Umbilical cord (tissue), 2 donors: ENCODE measurements at places on chromosomes 1 and 21.
A peak's percentile ranks its signal among the peaks of the same experiment; 100 is the strongest.

DNA sequence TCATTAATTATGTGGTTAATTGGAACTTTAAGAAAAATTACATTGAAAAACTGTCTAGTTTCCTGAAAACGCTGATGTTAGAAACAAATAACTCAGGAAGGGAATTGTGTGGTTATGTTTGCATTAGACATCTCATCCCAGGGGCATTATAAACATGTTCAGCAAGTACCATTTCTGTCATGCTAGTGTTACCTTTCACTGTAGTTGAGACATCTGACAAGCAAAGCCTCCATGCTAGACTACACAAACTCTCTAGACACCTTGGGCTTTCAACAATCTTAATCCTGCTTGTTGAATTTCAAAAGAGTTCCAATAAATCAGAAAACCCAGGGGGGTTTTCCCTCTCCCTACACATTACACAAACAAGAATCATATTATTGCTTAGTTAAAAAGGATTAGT, 536.8 kb downstream of the KCNT2 start:
- DNase-seq: no peak

GRCh38 chr1:15008783-15009729, 144.5 kb upstream of the TMEM51 start:
- DNase-seq: no peak

DNA sequence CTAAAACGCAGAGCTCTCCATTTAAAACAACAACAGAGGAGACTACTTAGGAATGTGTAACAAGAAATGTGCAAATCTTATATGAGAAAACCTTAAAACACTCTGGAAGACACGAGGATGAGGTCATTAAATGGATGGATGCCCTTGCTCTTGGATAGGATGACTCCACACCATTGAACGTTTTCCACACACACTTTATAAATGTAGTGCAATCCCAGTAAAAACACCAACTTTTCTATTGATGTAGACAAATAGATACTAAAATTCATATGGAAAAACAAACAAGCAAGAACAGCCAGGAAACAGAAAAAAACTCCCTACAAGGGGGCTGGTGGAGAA, 18.4 kb upstream of the COL6A1 start:
- DNase-seq: peak; percentile 58

GRCh38 chr1:30745156-30745833, 12.3 kb downstream of the LAPTM5 start:
- DNase-seq: no peak

- no peak for DNase-seq
Observed at GRCh38 chr21:35172231-35172630, 123.1 kb upstream of the RUNX1 start.

- no peak for DNase-seq
Observed at GRCh38 chr1:168555508-168556046, 11.8 kb upstream of the XCL2 start.

- no peak for DNase-seq
Observed at GRCh38 chr1:67860776-67861175, 27.5 kb upstream of the GNG12 start.

DNA sequence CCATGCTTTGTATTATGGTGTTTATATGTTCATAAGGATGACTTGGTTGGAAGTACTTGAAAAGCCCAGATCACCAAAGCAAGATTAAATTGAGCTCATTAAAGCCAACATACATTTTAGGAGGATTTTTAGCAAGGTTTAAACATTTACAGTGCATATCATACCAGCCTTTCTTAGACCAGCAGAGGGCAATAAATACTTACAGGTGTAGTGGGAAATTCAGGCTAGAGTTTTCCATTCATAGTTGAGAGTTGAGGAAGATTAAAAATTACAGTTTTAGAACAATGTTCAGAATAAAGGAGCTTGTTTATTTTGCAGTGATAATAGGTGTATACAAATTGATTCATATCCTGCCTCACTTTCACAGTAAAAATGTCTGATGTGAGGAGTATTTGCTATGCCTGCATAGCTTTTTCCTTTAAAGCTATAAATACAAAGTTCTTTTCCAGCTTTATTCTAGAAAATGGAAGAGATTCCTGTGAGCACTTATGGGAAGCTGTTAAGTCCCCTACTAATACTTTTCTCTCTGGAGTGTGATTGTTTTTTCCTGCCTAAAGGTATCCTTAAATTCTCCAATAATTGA, 35.3 kb downstream of the DTL start:
- peak; percentile 63 for DNase-seq

- DNase-seq: no peak
Observed at GRCh38 chr1:34850382-34850781, 9.2 kb downstream of the SMIM12 start.

- DNase-seq: no peak
Observed at GRCh38 chr1:46369542-46370213, 24.4 kb upstream of the FAAH start.

DNA sequence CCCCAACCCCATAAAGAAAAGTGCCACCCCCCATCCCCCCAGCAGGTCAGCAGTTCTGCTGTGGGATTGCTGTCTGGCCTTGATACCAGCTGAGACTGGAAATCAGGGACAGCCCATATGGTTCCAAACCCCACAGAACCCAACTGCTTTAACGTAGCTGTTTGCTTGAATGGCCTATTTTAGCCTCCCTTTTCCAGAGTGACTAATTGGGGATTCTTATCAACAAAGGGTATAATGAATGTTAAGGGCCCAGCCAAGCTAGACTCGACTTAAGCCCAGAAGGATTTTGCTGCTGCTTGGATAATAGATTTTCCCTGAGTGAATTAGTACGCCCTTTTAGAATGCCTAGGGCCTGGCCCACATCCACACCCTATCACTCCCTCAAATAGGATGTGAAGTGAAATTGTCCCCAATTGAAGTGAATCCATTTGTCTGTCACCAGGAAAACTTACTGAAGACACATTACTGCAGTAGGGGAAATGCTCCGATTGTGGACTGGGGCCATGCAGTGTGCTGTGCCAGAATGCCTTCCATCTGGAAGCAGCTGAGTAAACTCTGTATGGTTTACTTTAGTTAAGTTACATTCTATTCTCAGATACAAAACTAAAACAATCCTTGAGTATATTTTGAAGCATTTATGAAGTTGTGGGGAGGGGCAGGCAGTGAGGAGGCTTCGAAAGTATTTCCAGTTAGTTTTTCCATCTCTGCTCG, 156.9 kb downstream of the DHRS3 start:
- DNase-seq: peak; percentile 83

GRCh38 chr21:33368124-33368523, 35.1 kb upstream of the IFNGR2 start:
- no peak for DNase-seq

GRCh38 chr1:231721436-231721835, 94.8 kb downstream of the DISC1 start:
- DNase-seq: no peak

- no peak for DNase-seq
Observed at GRCh38 chr1:101290922-101291561, 54.2 kb downstream of the S1PR1 start.

DNA sequence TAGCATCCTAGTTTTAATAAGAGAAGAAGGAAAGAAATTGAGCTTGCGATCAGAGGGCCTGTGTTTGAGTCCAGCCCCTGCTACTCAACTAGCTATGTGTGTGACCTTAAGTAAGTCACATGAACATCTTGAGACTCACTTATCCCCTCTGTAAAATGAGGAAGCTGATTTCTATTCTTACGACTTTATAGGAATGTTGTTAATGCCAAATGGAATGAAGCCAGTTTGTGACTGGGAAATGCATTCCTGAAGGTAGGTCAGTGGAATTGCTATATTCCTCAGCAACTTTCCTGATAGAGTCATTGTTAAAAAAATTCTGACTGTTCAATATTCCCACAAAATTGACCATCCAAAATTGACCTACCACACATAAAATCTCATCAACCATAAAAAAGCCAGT, 14.9 kb downstream of the FASLG start:
- no peak for DNase-seq

DNA sequence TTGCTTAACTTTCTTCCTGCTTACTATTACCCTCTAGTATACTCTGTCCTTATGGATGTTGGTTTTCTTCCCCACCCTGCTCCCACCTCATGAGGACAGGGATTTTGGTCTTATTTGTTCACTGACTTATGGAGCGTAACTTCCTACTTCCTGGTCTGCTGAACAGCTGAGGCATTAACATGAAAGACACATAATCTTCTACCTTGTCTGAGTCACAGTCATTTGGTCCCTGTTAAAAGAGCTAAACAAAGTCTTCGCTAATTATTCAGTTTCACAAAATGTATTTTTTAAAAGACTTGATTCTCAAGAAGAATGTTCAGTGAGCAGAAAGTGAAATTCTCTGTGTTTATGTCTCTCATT, 18.5 kb downstream of the RNASEL start:
- DNase-seq: no peak

DNA sequence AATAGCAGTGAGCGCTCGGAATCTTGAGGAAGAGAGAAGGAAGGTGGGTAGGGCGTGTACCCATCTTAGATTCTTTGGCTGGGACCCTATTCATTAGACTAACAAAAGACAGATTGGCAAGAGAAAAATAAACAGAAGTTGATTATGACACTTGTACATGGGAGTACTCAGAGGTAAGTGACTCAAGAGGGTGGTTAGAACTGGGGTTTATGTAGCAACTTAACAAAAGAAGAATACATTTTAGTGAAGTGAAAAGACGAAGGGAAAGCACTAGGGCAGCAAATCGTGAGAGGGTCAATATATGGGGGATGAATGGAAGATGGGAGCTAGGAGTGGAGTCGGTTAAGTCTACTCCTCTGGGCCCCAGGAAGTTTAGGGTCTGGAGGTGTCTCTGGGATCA, 25.8 kb upstream of the RCC2 start:
- DNase-seq: no peak

- no peak for DNase-seq
Observed at GRCh38 chr1:16903458-16903796, 7.6 kb downstream of the RNU1-2 start.

DNA sequence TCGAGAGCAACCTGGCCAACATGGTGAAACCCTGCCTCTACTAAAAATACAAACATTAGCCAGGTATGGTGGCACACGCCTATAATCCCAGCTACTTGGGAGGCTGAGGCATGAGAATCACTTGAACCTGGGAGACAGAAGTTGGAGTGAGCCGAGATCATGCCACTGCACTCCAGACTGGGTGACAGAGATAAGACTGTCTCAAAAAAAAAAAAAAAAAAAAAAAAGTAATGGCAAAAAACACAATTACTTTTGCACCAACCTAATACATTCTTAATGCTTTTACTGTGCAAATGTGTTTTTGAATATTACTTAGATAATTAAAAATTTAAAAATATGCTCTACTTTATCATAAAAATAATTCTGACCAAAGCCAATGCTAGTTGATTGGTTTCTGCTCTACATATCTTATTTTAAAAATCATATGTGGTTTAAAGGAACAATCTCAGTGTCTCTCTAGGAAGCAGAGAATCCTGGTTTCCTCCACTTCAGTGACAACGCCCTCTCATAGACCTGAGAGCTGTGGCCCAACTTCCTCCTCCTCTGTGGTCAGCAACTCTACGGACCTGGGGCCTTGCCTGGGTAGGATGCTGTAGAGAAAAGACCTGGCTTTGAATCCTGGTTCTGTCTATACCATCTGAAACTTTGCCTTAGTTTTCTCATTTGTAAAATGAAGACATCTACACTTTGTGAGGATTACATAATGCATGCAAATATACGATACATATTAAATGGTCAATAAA, 64.7 kb downstream of the TGFBR3 start:
- DNase-seq: no peak

GRCh38 chr1:108050158-108050557, 85.2 kb upstream of the VAV3 start:
- DNase-seq: no peak

- no peak for DNase-seq
Observed at GRCh38 chr1:111988377-111988742, 1.1 kb downstream of the KCND3 start.

DNA sequence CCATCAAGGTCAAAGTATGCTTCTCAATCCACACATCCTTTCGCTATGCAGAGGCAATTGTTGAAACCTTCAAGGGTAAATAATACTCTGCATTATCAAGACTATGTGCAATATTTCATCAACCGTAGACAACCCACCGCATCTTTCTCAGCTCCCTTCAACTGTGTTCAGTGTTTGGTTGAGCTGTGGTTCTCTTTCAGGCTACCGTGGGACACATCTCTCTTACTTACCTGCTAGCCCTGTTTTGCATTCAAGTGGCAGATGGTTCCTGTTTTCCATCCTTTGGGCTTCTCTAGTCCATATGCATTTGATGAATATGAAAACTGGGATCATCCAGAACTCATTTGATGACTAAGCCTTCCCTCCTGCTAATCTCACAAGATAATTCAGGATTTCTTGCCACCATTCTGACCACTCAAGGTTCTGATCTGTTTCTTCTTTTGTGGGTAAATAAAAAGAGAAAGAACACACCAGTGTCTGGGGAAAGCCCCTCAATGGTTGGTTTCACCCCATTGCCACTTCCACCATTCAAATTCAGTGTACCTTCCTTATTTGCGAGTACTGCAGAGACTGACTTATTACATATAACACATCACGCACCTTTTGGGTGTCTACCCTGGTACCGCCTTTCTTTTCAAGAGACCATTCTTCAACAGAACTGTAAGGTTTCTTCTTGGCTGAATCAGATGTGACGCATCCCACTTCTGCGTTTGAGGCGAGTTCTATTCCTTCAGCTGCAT, 61.7 kb downstream of the BACE2 start:
- no peak for DNase-seq

- peak; percentile 73 for DNase-seq
Observed at GRCh38 chr1:146032631-146033219, 11.2 kb upstream of the HJV start.

GRCh38 chr1:51294566-51295184, 35.7 kb downstream of the TTC39A start:
- DNase-seq: no peak

GRCh38 chr1:160436966-160437365, 36.6 kb downstream of the VANGL2 start:
- DNase-seq: no peak

GRCh38 chr1:65165269-65165993, 17.4 kb downstream of the AK4 start:
- no peak for DNase-seq

- peak; percentile 24 for DNase-seq
Observed at GRCh38 chr1:70674941-70675685, 264.0 kb downstream of the CTH start.

DNA sequence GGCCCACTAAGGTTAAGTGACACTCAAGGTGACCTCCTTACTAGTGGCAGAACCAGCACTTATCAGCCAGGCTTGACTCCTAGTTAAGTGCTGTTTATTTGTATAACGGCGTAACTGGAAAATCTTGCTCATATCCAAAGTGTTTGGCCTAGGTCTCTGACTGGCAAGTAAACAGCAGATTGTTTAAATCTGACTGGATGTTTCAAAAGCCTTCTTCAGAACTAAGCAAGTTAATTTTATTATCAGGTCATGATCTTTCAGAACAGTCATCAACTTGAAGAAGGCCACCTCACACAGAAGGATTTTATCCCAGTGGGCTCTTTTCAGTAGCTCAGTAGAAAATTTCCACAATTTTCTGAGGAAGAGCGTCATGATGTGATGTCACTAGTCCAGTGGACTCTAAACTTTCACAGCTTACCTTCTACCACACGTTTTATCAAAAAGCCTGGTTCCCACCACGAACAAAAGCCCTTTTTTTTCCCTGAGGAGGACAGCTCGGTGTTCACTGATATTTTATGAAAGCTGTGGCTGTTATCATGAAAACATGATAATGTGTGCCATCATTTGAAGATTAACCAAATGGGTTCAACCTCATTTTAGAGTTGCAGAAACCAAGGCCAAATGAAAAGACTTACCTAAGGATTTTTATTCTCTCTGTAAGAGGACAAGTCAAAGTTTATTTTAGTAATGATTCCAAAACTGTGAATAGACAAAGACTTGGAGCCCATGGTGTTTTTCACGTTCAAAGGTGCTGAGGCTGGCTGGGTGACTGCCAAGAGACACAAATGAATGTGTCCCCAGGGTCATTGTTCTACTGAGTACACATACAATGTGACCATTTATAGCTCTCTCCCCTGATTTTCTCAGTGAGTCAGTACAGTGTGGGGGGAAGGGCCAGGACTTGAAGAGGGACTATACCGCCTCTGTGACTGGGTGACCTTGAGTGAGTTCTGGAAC, 9.1 kb downstream of the SGIP1 start:
- no peak for DNase-seq
